Nephron progenitor cell (in vitro differentiated cells): ENCODE measurements at places on chromosomes 5 and 9.

- no peak for DNase-seq
Measured at GRCh38 chr5:55691265-55692105, 20.6 kb downstream of the SLC38A9 start.

GRCh38 chr5:127846884-127847283 is 143.7 kb downstream of the CCDC192 start:
- no peak for DNase-seq

GRCh38 chr5:141651728-141652105 is 499 bp upstream of the FCHSD1 start:
- DNase-seq, result no peak

DNA sequence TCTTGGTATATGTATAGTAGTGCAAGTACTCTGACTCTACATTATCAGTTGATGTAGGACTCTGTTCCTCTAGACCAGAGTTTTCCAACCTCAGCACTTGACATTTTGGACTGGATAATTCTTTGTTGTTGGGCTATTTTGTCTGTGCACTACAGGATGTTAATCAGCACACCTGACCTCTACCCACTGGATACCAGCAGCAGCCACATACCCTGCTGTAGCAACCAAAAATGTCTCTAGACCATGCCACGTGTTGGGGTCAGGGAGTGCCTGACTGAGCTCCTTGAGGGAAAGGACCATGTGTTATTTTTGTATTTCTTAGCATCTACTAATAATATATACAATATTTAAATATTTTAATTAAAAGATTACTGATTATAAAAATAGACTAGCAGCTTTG is 42.7 kb downstream of the TNPO1 start:
- no peak for DNase-seq

- DNase-seq, result no peak
Measured at GRCh38 chr5:115369430-115370144, 73.1 kb upstream of the CCDC112 start.

GRCh38 chr5:6708814-6709213 is 4.4 kb upstream of the TENT4A start:
- no peak for DNase-seq

DNA sequence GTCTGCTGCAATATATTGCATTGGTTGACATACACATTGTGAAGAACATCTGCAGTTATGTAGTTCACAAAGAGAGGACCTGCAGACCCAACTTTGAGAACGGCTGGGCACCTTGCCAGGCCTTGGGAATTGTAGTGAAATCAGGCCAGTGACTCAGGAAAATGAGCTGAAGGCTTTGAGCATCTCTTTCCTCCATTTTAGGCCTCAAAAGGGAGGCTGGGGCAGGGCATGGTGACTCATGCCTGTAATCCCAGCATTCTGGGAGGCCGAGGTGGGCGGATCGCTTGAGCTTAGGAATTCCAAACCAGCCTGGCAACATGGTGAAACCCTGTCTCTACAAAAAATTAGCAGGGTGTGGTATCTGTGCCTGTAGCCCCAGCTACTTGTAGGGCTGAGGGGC is 1.4 kb upstream of the IPPK start:
- DNase-seq, result no peak

DNA sequence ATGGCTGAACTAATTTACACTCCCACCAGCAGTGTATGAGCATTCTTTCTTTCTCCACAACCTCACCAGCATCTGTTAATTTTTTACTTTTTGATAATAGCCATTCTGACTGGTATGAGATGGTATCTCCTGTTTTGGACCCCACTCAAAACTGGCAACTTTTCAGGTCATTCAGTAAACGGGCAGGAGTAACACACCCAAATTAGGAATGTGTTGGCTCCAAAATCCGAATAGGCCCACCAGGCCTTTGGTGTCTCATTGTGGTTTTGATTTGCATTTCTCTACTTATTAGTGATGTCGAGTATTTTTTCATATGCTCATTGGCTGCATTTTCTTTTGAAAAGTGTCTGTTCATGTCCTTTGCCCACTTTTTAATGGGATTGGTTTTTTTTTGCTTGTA is 517.1 kb downstream of the TMEM232 start:
- no peak for DNase-seq

DNA sequence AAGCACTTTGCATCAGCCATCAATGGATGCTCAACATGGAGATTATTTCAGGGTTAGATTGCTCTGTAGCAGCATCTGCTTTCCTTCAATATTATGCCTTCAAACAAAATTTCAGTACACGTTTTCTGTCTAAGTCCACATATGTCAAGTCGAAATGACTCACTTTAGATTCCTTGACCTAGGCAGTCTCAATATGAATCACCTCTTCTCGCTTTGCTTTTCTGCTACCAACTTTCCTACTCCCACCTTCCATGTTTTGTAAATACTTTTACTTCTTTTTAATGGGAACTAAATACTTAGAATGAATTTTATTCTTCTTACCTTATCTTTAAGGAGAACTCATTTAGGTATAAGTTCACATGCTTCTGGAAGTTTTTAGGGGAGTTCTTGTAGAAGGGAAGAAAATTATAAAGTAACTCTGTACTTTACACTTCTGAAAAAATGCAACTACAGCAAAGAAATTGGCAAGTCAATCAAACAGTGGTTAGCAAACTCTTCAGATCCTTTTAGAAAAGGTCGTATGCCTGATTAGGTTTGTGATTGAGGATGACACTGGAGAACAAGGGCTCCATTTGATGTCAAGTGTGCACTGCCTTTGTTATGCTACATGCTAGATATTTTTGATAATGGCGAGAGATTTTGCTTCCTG is 478.5 kb upstream of the SMARCA2 start:
- DNase-seq, result no peak

- DNase-seq, result no peak
Measured at GRCh38 chr5:177083357-177083756, 3.4 kb upstream of the FGFR4 start.

DNA sequence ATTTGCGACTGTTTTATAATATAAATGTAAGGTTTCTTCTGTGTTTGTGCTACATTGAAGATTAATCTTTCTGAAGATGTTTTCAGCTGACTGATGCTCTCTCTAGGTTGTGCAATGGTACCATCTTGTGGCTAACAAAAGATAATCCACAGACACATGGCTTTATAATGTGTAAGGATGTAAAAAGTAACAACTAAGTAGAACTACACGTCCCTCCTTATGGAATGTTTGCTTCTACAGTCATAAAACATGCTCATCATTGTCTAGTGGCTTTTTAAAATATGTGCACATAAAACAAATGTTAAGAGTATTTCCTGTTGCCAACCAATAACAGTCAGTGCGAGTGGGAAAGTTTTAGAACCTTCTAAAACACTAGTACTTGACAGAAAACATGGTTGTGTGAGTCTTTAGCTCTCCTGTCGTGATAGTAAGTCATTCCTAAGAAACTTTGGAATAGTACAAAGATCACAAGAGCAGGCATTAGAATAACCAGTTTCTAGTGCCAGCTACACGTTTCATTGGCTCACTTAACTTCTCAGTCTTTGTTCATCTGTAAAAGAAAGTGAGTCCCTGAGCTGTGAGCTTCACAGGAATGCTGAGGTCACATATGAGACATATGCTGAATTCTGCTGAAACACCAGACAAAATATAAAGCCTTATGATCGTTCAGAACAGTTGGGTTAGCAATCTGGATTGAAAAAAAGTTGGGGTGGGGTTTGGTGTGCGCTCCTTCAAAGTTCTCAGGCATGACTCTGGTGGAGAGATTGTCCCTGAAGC is 75.7 kb upstream of the GLIS3 start:
- no peak for DNase-seq

GRCh38 chr5:127417528-127417927 is 99.9 kb upstream of the PRRC1 start:
- DNase-seq, result no peak

DNA sequence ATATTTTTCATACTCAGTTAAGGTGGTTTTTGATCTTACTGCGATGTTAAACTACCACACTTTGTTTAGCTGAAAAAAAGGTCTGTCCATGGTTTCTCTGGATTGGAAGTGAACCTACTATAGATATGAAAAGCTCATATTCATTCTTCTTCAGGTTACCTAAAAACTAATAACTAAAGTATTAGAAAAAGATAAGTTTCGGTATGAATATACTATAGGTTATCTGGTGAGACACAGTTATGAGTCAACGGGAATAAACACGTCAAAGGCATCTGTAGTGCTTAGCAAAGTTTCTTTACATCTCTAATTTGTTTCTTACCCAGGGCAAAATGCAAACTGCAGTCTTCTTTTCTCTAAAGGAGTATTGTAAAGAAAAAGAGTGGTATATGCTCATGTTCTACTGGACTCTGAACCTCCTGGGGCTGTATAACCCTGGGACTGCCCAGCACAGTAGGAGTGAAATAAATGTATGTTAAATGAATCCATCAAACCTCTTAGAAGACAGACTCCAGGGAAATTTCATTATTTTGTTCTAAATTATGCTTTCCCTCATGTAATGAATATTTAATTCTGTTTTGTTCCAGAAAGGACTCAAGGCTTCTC is 521.9 kb downstream of the PDE4D start:
- DNase-seq, result no peak

DNA sequence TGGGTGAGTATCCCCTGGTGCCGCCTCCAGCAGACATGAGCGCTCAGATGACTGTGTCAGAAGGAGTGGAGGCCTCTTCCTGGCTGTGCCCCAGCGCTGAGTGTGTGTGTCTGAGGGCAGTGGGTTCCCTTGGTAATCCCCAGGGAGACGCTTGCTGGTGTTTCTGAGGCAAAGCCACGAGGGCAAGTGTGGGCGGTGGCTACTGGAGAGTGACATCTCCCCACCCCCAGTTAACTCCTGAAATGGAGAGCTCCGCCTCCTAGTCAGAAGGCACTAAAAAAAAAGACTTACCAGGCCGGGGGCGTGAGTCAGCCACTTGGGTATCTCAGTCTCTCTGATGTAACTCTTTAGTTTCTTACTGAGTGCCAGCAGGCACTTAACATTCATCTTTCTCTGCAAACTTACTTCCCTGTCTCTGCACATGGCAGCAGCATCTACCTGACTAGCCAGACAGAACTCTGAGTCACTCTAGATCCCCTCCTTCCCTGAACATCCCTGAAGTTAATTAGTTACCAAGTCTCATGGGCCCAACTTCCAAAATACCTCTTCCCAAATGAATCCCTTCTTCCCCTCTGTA is 19.3 kb downstream of the ORM2 start:
- peak; percentile 58 for DNase-seq

GRCh38 chr9:130636648-130637020 is 27.8 kb upstream of the PRDM12 start:
- DNase-seq, result no peak

GRCh38 chr5:125112196-125112595 is 365.8 kb upstream of the ZNF608 start:
- DNase-seq, result no peak

DNA sequence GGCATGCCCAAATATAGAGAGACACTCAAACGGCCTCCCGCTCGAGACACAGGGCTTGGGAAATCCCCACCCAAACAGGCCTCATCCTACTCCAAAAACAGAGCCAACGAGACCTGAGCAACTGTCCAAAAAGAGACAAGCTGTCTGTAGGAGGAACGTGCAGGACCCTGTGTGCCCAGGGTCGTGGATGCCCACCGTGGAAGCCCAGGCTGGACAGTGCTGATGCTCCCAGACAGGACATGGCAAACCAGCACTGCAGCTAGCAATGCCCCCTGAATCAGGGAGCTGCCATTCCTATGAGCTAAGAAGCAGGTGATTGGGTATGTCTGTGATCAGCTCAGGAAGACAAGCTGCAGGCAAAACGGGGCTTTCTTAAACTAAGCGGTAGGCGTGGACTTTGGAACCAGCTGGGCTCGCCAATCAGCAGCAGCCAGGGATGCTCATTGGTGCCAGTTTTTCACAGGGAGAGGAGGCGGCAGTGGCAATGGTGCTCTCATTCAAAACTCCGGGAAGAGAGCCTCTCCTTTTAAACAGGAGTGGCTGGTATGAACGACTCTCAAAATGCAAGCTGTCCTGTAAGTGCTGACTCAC is 113.1 kb upstream of the IRX2 start:
- DNase-seq, result no peak

GRCh38 chr9:132846109-132846917 is 31.8 kb downstream of the AK8 start:
- DNase-seq, result no peak

DNA sequence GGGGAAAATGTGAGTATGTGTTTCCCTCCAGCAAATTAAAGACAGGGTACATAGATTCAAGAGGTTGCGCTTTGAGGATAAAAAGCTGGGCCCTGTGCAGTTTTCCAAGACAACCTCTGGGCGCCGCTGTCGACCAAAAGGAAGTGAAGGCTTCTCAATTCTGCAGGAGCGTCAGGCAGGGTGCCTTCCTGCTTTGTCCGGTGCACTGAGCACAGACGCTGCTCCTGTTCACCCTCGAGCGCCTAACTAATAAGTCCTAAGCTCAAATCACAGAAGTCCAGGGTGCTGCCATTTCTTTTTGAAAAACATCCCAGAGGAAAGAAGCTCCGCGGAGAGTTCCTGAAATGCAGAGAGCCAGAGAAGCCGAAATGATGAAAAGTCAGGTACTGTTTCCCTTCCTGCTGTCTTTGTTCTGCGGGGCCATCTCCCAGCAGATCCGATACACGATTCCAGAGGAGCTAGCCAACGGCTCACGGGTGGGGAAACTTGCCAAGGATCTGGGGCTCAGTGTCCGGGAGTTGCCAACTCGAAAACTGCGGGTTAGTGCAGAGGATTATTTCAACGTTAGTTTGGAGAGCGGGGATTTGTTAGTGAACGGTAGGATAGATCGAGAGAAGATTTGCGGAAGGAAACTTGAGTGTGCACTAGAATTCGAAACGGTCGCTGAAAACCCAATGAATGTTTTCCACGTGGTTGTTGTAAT is at the start of gene PCDHGB1:
Gene PCDHGB1, plus strand, starts transcription at position 183 of the 703 bp plus-strand sequence. Its CDS starts 162 bp downstream, at position 345.
- DNase-seq, result peak; percentile 38

DNA sequence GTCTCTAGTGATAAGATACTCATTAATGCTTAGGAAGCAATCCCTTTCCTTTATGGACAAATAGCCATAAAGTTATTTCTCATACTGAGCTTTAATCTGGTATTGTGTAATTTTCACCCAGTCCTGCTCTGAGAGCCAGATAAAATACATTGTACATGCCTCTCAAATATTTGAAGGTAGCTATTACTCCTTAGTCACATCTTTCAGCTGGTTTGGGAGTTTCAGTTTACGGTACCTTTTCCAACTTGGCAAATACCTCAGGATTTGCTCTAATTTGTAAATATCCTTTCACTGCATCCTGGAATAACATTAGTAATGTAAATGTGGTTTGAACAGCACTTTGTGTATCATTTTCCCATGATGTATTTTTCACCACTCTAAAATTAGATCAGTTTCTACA is 47.4 kb downstream of the ABHD17B start:
- no peak for DNase-seq

DNA sequence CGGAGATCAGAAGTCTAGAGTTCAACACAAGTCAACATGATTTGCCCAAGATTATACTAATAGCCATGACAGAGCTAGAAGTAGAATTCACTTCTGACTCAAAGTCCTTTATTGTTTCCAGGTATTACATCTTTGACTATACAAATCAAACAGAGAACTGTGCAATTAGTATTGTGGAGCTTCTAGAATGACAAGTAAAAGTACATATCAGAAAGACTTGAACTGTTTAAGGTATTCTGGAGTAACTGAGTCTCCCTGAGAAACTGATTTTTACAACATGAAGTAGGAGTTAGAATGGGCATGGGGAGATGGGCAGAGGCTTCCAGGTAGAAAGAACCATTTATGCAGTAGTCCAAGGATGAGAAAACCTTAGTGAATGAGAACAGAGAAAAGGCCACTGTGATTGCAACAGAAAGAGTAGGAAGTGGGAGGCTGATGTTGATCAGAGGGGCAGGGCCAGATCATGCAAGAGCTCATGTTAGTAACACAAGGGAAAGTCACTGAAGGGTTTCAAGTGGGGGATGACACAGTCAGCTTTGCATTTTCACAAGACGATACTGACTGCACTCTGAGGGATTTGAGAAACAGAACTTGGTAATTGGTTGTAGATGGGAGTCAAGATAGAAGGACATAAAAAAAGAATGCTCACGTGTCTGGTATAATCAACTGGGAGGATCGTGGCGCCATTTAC is 280.7 kb downstream of the RFX3 start:
- no peak for DNase-seq
